ENCODE measurements at places on chromosomes 6 and 20. TPM values are rescaled to one million over a fixed set of nuclear protein-coding genes. Genes with fewer than 3 reads are reported as not detected.

Gene SMLR1
- total RNA-seq: not detected

Gene CD24
- 0.28 TPM for total RNA-seq

Gene WFDC5
- total RNA-seq: not detected

Gene CCN6
- not detected for total RNA-seq

Gene PSMA7
- 487 TPM for total RNA-seq

Gene TCP11
- total RNA-seq: 0.56 TPM

Gene GATA5
- total RNA-seq: not detected

Gene REV3L
- 15.4 TPM for total RNA-seq

Gene NKX2-4
- total RNA-seq: not detected

Gene KIAA0408
- total RNA-seq: 0.90 TPM

Gene SMOC2
- not detected for total RNA-seq

Gene HFE
- 14.9 TPM for total RNA-seq

Gene SUMO4
- 2.2 TPM for total RNA-seq

Gene SLC52A3
- not detected for total RNA-seq

Gene PBOV1
- not detected for total RNA-seq

Gene ACTL10
- total RNA-seq: 0.18 TPM

Gene OTOR
- not detected for total RNA-seq

Gene CAGE1
- not detected for total RNA-seq

Gene TBXT
- not detected for total RNA-seq

Gene SAPCD1
- not detected for total RNA-seq

Gene FUT9
- total RNA-seq: not detected

Gene CBLN4
- total RNA-seq: not detected

Gene PPP1R14C
- not detected for total RNA-seq

Gene SLC17A2
- not detected for total RNA-seq

Gene SLC22A23
- total RNA-seq: 0.56 TPM

Gene WFDC8
- not detected for total RNA-seq

Gene HLA-DPA1
- not detected for total RNA-seq

Gene TMEM244
- total RNA-seq: 0.28 TPM

Gene ULBP2
- total RNA-seq: 7.2 TPM

Gene SYCP2L
- not detected for total RNA-seq

Gene GGTLC1
- total RNA-seq: not detected

Gene PRR18
- total RNA-seq: not detected

Gene FAM83D
- total RNA-seq: 23.1 TPM

Gene ME1
- total RNA-seq: 32.2 TPM

Gene TMEM200A
- 47.8 TPM for total RNA-seq

Gene COL9A3
- 0.28 TPM for total RNA-seq

Gene ZNF334
- 1.4 TPM for total RNA-seq

Gene SOX4
- 6.4 TPM for total RNA-seq

Gene GTSF1L
- total RNA-seq: not detected

Gene MMP24
- total RNA-seq: 0.36 TPM

Gene IL17F
- not detected for total RNA-seq

Gene PRL
- not detected for total RNA-seq

Gene RIPPLY2
- total RNA-seq: not detected

Gene CSE1L
- total RNA-seq: 114 TPM
